ENCODE measurements at places on chromosomes 1 and 21. TPM values are rescaled to one million over a fixed set of nuclear protein-coding genes. Genes with fewer than 3 reads are reported as not detected.

ITSN1 gene
- 2.9 TPM for total RNA-seq

GSTM5 gene
- not detected for total RNA-seq

ETV3L gene
- 0.15 TPM for total RNA-seq

DCST1 gene
- total RNA-seq, result 0.57 TPM

CLCNKA gene
- total RNA-seq, result not detected

EFNA4 gene
- total RNA-seq, result 2.6 TPM

LCE6A gene
- total RNA-seq, result not detected

COL11A1 gene
- not detected for total RNA-seq

NBPF20 gene
- total RNA-seq, result 3.6 TPM

SPATA45 gene
- total RNA-seq, result not detected

SLFNL1 gene
- total RNA-seq, result 0.22 TPM

XKR8 gene
- total RNA-seq, result 7.3 TPM

REN gene
- total RNA-seq, result not detected

OLFM3 gene
- not detected for total RNA-seq

NDUFV3 gene
- total RNA-seq, result 17.8 TPM

RGS21 gene
- total RNA-seq, result not detected

NUP210L gene
- 0.07 TPM for total RNA-seq

RPE65 gene
- not detected for total RNA-seq

OR2T29 gene
- total RNA-seq, result not detected

PDC gene
- not detected for total RNA-seq

KLHDC8A gene
- total RNA-seq, result not detected

LAMC2 gene
- not detected for total RNA-seq

NBL1 gene
- 32.0 TPM for total RNA-seq

RCC2 gene
- 35.3 TPM for total RNA-seq

HHAT gene
- total RNA-seq, result 7.5 TPM

PAQR6 gene
- 3.1 TPM for total RNA-seq

OR2L3 gene
- total RNA-seq, result not detected

SFT2D2 gene
- total RNA-seq, result 62.9 TPM

CFAP126 gene
- total RNA-seq, result not detected

IL20 gene
- not detected for total RNA-seq

Data from T-helper 17 cell (primary cell).